Epithelial cell of esophagus (primary cell): ENCODE measurements at places on chromosomes 5 and 9.

GRCh38 chr9:79637177-79637925, 65.6 kb downstream of the TLE4 start:
- no peak for DNase-seq

DNA sequence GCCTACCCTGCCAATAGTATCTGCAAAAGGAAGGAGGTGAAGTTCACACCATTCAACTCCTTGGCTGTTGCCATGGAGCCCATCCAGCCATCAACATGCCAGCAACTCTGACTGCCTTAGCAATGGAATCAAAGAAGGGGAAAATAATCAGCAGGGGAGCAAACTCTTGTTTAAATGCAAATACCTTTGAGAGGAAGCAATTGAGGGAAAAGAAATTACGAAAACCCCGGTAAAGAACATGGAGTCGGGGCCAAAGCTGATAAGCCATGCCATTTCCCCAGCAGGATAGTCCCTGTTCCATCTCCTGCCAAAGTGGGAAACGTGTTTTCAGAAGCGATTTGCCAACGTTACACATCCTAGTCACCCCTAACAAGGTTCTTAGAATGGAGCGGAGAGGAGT, 69.0 kb downstream of the MFAP3 start:
- DNase-seq, result no peak

DNA sequence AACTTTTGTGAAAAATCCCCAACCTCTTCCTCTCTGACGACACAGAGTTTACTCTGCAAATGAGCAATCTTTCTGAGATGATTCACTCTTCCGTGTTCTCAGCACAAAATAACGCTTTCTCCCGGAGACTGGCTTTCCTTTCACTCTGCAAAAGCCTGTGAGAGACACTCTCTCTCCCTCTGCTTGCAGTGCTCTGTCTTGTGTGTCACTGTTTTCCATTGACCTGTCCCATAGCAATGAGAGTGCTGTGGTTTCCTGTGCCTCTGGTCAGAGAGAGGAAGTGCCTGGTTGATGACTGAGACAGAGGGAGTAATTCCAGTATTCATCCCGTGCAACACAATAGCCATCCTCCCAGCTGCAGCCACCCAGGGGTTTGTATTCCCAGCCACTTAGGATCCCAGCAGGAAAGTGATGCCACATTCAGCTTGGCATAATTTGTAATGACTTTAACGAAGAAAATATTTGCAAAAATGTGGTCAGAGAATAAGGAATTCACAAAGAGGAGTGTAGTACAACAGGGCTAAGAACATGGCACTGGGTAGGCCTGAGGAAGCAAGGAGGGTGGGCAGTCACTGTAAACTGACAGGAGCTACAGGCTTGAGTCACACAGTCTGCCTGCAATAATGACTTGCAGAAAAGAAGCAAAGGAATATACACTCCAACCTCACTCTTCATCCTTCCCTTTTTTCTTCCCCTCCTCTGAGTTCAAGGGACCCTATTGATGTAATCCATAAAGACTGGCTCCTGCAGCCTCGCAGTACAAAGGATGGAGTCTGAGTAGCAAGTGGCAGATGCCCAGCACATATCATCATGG, 463.5 kb upstream of the RGMB start:
- DNase-seq, result peak; percentile 95

DNA sequence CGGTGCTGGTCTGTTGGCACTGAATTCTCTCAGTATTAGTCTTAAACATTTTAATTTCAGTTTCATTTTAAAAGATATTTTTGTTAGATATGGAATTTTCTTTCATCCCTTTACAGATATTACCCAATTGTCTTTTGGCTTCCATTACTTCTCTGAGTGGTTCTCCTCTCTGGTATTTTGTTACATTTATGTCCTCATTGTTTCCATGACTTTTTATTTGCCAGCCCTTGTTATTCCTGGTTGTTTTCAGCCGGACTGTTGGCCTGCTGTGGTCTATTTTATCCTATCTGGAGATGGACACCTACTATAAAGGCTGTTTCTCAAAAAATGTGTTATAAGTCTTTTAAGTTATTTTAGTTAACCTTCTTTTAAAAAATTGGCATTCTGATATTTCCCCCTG, 117.2 kb downstream of the ARHGEF28 start:
- no peak for DNase-seq

DNA sequence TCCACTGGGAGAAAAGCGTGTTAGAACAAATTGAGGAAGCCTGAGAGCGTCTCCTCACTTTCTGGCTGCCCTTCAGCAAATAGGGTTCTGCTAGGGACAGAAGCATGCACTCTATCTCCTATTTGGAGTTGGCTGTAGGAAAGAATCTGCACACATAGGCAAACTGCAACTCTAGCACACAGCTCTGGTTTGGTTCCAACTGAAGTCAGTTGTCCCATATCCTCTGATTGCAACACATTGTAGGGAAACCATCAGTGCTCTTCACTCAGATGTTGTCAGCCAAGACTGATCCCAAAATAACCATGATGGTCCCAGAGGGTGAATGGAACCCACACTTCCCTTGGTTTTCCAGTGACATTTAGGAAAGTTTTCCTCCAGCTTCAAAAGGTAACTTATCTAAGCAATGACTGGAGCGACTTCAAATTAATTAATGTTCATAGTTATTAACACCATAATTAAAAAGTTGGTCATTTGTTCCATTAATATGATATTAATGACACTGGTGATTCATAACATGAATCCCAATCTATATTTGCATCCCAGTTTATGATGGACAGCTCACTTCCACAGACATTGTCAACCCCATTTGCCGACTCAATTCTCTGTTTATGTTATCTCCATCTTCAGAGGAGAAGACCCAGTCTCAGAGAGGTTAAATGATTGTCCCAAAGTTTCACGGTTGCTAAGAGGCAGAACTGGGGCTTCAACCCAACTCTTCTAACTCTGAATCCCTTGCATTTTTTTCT, 136.7 kb upstream of the ZNF462 start:
- no peak for DNase-seq

- DNase-seq, result peak; percentile 47
Measured at GRCh38 chr9:131954299-131954698, 125.4 kb downstream of the MED27 start.

DNA sequence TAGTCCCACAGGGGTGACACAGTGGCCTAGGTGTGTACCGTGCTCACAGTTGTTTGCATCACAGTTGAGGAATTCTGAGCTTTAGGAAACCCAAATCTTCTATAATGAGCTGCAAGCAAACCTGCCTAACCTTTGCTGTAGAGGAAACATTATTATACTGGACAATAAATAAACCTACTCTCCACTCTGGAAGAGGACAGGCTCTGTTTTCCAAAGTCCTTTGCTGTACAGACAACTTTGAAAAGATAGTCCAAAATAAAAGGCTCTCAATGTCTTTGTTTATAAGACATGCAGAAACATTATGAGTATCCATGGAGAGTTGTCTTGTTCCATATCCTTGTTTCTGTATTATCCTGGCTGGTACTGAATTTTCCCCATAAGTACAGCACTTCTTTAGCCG, 29.4 kb downstream of the ZNF131 start:
- no peak for DNase-seq

GRCh38 chr5:179137016-179137642, 77.0 kb downstream of the ZNF354C start:
- DNase-seq, result no peak

GRCh38 chr9:120944434-120944843, 17.8 kb upstream of the TRAF1 start:
- peak; percentile 92 for DNase-seq

DNA sequence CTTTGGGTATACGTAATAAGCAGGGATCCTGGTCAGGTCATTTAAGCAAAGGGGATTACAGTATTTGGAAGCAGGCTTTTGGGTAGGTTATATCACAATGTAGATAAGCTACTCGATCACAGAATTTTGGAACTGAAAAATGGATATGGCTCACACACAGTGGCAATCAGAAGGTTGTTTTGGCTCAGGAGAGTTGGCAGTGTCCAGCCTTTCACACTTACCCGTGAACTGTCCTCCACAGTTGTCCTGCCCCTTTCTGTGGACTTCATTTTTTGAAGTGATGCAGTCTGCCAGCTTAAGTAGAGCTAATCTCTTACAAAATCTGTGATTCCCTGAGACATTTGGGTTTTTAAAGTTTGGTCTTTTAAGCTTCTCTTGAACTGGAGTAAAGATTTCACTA, 30.7 kb downstream of the ICE1 start:
- DNase-seq, result no peak

- DNase-seq, result peak; percentile 62
Measured at GRCh38 chr9:85200726-85201404, 531.3 kb downstream of the NTRK2 start.

DNA sequence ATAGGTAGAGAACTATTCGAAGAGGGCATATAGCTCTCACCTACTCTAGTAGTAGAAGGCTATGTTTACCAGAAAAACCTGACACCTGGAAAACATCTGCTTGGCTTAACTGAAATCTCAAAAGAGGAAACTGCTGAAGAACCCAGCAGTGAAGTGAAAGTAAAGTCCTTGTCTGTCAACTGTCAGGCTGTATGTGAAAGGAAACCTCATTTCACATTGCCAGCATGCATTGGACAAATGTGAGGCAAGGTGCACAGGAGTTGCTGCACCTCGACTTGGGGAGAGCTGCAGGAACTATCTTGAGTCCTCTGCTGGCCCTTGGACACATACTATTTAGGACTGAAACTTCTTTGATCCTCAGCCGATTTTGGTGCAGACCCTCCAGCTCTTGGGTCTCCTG, 53.3 kb downstream of the NREP start:
- no peak for DNase-seq

- no peak for DNase-seq
Measured at GRCh38 chr9:134461426-134461982, 135.2 kb downstream of the RXRA start.

DNA sequence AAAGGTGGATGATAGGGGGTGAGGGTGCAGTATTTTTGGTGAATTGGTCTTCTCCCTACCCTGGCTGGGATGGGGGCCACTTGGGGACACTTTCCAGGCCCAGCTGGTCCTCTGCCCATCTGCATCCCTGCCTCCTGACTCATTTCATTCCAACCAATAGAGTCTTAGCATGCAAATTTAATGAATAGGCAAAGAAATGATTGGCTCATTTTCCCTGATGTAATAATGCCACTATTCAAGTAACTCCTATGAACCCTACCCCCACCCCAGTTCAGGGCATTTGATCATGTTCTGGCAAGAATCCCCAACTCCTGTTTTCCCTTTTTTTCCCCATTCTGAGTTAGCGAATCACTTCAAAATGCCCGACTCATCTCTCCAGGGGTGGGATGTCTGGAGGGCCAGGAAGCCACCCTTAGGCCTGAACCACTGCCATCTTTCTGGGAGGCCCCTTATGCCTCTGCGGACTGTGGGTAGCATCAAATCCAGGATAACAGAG, 56.7 kb downstream of the PCDH1 start:
- peak; percentile 57 for DNase-seq

GRCh38 chr9:111914749-111915424, 18.3 kb downstream of the UGCG start:
- no peak for DNase-seq

DNA sequence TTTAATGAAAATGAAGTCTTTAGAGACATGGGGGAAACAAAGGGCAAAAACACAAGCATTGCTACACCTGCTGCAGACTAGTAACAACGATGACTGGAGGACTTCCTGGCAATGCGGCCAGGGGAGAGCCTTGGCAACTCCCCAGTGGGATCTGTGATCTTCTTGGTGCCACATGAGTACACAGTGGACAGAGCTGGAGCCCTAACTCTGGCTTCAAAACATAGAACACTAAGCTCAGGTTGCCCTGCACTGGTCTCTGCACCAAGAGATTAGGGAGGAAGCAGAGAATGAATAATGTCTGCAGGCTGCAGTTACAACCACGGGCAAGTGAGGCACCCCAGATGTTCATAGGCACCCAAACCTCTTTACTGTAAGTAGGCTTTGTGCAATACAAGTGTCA, 91.1 kb downstream of the MRPS27 start:
- no peak for DNase-seq

DNA sequence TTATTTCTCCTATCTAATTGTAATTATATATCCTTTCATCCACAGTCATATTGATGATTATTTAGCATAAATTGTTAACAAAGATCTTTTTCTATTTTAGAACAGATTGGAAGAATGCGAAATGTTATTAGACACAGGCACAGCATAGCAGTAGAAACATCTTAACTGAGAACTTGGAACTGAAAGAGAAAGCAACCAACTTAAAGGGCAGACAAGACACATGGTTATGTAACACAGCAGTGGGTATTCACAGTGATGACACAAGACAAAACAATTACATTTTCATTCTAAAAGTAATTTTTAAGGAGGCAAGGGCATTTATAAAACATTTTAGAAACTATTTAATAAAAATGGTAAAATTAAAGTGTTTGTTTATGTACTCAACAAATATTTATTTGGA, 57.7 kb upstream of the MEF2C start:
- DNase-seq, result no peak

GRCh38 chr9:124695280-124695890, 75.7 kb downstream of the NR6A1 start:
- DNase-seq, result peak; percentile 31

DNA sequence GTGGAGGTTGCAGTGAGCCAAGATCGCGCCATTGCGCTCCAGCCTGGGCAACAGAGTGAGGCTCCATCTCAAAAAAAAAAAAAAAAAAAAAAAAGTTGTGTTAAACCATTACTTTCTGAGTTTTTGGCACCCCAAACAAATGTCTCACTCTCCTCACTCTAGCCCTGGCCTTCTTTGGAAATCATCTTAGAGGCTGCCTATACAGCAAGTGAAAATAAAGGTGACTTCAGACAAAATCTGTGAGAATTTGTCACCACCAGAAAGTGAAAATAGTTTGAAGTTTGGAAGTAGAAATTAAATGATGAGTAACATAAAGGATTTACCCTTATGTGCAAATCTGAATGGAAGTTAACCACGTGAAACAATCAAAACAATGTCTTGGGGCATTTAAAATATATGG, 7.2 kb upstream of the ZNF131 start:
- no peak for DNase-seq

- peak; percentile 19 for DNase-seq
Measured at GRCh38 chr5:148336704-148337435, 1.5 kb downstream of the SPINK9 start.

DNA sequence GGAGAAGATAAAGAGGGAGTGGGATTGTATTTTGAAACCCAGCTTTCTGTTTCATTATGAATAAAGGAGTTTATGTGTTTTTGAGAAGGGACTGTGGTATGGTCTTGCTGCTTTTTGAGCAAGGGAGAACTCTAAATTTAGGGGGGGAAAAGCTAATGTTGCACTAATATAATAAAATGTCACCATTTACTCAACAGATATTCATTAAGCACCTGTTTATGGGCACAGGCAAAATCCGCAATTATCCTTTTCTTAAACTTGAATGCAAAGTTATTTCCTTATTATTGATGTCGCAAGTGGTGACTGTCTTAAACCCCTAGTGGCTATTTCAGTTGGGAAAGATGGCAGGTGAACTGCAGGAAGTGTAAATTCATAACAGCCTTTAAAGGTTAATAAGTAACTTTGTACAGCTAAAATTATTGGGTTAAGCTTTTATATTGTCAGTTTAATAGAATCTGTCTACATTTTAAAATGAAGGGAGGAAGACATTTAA, 1.5 kb downstream of the CDC42SE2 start:
- peak; percentile 71 for DNase-seq

GRCh38 chr9:20584968-20585643, 37.2 kb downstream of the MLLT3 start:
- no peak for DNase-seq

GRCh38 chr5:36079200-36079781, 12.6 kb upstream of the UGT3A2 start:
- DNase-seq, result peak; percentile 73
